ENCODE measurements at places on chromosomes 12 and 14. TPM values are rescaled to one million over a fixed set of nuclear protein-coding genes. Genes with fewer than 3 reads are reported as not detected.

Gene TAC3
- polyA plus RNA-seq: 167 TPM

Gene PTPRQ
- 0.13 TPM for polyA plus RNA-seq

Gene WIF1
- polyA plus RNA-seq: 2.2 TPM

Gene FOXG1
- polyA plus RNA-seq: not detected

Gene KRT83
- not detected for polyA plus RNA-seq

Gene OR10G3
- not detected for polyA plus RNA-seq

Gene KRT2
- not detected for polyA plus RNA-seq

Gene PPFIA2
- polyA plus RNA-seq: 1.2 TPM

Gene RNF212B
- not detected for polyA plus RNA-seq

Gene KRT71
- polyA plus RNA-seq: not detected

Gene FAM222A
- polyA plus RNA-seq: 11.3 TPM

Gene PDZRN4
- 2.2 TPM for polyA plus RNA-seq

Gene CLEC1A
- polyA plus RNA-seq: 4.2 TPM

Gene IL23A
- 3.1 TPM for polyA plus RNA-seq

Gene EML5
- not detected for polyA plus RNA-seq

Gene HHIPL1
- 1.4 TPM for polyA plus RNA-seq

Gene LRP1-AS
- polyA plus RNA-seq: 0.59 TPM

Gene SCAF11
- polyA plus RNA-seq: 47.6 TPM

Gene SAMD15
- 2.2 TPM for polyA plus RNA-seq

Gene FAR2
- polyA plus RNA-seq: 2.7 TPM

Gene KSR2
- 0.22 TPM for polyA plus RNA-seq
